ENCODE measurements at places on chromosomes 2 and 18. TPM values are rescaled to one million over a fixed set of nuclear protein-coding genes. Genes with fewer than 3 reads are reported as not detected.

The TMEM17 gene
- 5.4 TPM for total RNA-seq

The RUFY4 gene
- not detected for total RNA-seq

The CD8B gene
- total RNA-seq, result not detected

The CPLX4 gene
- not detected for total RNA-seq

The SRD5A2 gene
- total RNA-seq, result not detected

The ACTG2 gene
- total RNA-seq, result 0.17 TPM

The SCN7A gene
- total RNA-seq, result not detected

The DNAH7 gene
- 1.4 TPM for total RNA-seq

The ARHGAP15 gene
- total RNA-seq, result not detected

The NXPH2 gene
- total RNA-seq, result not detected

The CIB4 gene
- total RNA-seq, result 0.28 TPM

The OSR1 gene
- 5.1 TPM for total RNA-seq

The FEV gene
- total RNA-seq, result not detected
